NCI-H345 (cell line): ENCODE measurements at places on chromosomes 12 and 14.

DNA sequence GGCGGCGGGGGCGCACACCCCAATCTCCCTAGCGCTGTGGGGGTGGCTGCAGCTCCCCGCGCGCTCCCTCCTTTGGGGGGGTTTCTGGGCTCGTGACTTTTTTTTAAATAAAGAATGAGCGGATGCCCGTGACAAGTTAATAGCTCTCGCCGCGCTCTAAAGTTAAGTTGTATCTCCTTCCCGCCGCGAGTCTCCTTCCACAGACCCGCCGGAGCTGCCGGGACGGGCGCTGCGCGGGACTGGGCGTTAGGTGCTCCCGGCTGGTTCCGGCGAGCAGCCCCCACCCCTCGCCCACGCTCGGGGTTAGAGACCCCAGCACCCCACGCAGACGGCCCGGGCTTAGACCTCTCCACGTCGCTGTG, 82.6 kb upstream of the HMGA2 start:
- DNase-seq = no peak

GRCh38 chr14:68726093-68726695, 66.7 kb downstream of the ZFP36L1 start:
- DNase-seq = no peak

GRCh38 chr12:91240386-91241095, 57.9 kb upstream of the DCN start:
- no peak for DNase-seq

- no peak for DNase-seq
Observed at GRCh38 chr12:1444142-1444516, 150.3 kb downstream of the FBXL14 start.

- DNase-seq = no peak
Observed at GRCh38 chr12:131164096-131164872, 210.6 kb downstream of the ADGRD1 start.

DNA sequence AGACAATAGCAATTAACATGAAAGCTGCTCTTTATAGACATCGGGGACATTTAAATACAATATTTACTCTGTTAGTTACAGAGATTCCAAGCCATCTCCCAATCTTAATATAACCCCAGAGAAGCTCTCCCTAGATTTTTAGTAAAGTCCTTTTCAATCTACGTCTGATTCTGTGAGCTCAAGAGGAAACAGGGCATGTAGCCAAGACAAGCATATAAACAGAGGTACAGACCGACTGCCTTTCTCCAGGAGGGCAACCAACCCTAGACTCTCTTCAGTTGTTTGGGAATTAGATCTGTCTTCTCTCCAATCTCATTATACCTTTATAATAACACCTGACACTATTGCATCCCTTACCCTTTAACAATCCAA, 57.4 kb downstream of the TMTC1 start:
- DNase-seq = peak; percentile 67

- no peak for DNase-seq
Observed at GRCh38 chr12:106598003-106598402, 15.2 kb downstream of the RFX4 start.

DNA sequence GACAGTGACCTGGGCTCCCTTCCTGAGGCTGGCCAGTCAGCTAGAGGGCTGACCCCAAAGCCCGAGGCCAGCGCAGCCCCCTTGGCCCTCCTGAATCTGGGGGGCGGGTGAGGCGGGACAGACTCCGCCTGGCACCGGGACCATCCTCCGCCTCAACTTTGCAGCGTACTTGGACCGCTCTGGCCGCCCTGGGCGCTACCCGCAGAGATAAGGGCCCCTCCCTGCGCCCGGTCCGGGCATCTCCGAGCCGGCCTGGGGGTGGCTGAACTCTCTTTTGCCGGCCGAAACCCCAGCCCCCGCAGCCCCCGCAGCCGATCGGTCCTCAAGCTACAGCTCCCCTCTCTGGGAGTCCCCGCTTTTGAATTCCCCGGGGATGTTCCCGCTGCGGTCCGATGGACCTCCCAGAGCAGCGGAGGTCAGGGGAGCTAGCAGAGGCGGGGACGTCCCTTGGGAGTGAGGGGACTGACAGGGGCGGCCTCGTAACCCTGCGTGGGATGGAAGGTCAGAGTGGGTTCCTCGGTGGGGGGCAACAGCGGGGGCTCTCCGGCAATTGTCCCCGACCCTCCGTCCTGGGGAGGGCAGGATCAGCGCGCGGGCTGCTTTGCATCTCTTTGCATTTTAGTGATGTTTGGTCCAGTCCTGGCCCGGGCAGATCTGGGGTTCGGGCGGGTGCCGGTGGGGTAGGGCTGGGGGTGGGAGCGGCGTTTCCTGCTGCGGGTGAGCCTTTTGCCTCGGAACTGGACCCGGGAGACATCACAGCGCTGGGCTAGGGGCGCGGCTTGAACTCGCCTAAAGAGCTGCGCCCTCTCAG, at the start of gene CRIP1:
Gene CRIP1 (plus strand): TSS at position 724 of the 811 bp plus-strand sequence. CDS start 374 bp downstream, outside the sequence.
- DNase-seq = no peak

DNA sequence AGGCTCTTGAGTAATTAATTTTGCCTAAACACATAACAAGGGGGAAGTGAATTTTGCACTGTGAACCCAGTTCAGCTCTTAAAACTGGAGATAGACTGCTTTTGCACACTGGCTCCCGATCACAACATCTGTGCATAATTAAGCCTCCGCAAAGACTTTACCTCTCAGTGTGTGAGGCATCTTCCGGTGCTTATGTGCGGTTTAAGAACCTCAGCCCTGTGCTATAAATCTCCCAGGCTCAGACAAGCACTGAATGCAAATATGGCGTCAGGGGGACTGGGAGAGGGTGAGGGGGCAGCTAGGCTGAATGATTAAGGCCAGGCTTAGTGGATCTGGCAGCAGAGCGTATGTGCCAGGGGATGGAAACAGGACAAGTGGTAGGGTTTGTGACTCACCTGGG, 103.3 kb downstream of the ADCK1 start:
- no peak for DNase-seq

- no peak for DNase-seq
Observed at GRCh38 chr14:54337314-54337713, 59.5 kb upstream of the CDKN3 start.

DNA sequence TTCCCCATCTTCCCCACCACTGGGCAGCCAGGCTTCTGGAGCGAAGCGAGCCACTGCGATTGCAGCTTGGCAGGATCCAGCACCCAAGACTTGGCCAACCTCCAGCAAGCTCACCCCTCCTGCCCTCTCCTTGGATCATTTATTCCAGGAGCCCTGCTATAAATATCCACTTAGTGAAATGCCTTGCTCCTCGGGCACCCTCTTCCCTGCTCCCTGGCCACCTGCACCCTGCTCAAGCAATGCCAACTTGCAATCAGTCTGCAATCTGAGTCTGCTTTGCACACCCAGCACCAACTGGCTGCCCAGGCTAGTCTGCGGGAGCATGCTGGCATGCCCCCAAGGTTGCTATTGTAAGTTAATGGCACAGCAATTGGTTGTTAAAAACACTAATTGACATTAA, 666.0 kb downstream of the MED13L start:
- no peak for DNase-seq

GRCh38 chr12:103994235-103994634, 28.6 kb downstream of the TDG start:
- no peak for DNase-seq

- DNase-seq = no peak
Observed at GRCh38 chr12:121025442-121026226, 9.3 kb upstream of the C12orf43 start.
